Adrenal gland (tissue), 19 donors: ENCODE measurements at places on chromosomes 7 and 10. TPM values are rescaled to one million over a fixed set of nuclear protein-coding genes. Genes with fewer than 3 reads are reported as not detected.
A peak's percentile ranks its signal among the peaks of the same experiment; 100 is the strongest.

GRCh38 chr10:110643653-110644597, at the start of gene RBM20:
RBM20 (plus strand) TSS chr10:110644336; CDS start chr10:110644455, 119 bp downstream.
- peak; percentile 23 for DNase-seq

DNAH11 gene
- total RNA-seq: 5.1 TPM

CLIP2 gene
- total RNA-seq: 46.4 TPM

SPDYE1 gene
- not detected for total RNA-seq

SEMA3A gene
- 0.69 TPM for total RNA-seq

STEAP1B gene
- not detected for total RNA-seq

AKR1C8 gene
- not detected for total RNA-seq

OPN1SW gene
- total RNA-seq: not detected

GRCh38 chr7:72023926-72024325, 388.2 kb downstream of the CALN1 start:
- no peak for DNase-seq

ITGA8 gene
- total RNA-seq: 29.4 TPM

CYP3A5 gene
- total RNA-seq: 22.3 TPM

SPDYE11 gene
- total RNA-seq: not detected

DNA sequence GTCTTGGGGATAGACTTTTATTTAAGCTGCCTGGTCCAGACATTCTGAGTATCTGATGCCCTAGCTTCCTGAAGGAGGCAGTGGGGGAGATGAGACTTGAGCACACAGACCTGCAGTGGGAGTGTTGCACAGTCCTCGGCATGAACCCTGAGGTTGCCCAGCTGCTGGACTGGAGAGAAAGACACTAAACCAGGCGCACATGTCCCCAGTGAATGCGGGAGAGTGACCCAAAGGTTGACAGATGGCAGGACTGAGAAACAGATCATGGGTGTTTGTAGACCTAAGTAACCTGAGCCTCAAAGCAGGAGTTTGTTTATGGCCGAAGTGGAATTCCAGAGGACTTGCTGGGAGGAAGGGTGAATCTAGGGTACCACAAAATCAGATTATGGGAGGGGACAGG, 15.7 kb upstream of the MSRB2 start:
- DNase-seq: no peak

PRKCQ gene
- 0.93 TPM for total RNA-seq

DNA sequence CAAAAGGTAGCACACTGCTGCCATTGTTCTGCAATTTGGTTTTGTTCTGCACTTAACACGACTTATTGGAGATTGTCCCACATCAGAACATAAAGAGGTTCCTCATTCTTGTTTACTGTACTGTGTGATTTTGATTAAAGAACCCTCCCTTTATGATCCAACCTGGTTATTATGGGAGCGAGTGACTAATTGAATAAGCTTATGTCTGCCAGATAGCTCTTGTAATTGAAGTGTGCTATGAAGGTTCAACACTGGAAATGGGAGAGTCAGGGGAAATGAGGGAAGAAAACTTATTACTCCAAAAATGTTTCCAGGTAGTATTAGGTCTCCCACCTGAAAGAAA, 33.9 kb downstream of the CASP7 start:
- DNase-seq: no peak

PTF1A gene
- total RNA-seq: not detected

PILRB gene
- total RNA-seq: 25.8 TPM

DNA sequence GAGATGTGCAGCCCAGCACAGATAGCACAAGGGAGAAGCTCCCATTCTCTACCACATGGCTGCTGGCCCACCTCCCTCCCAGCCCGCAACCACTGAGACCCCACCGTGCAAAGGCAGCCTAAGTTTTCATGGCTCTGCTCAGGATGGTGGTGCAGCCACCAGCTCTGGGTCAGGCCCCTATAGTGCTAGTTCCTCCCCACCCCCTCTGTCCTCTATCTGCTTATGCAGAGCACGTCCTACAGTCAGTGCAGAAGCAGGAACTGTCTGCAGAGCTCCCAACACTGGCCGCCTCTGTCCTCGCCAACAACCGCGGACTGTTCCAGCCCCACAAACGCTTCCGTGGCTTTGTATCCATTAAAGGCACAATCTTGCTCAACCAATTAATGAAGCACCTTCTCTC, 278.9 kb downstream of the GRID1 start:
- DNase-seq: peak; percentile 1

GAD2 gene
- total RNA-seq: not detected

SLC18A2 gene
- 0.53 TPM for total RNA-seq

PON3 gene
- 1.9 TPM for total RNA-seq

HHEX gene
- 12.1 TPM for total RNA-seq

DNA sequence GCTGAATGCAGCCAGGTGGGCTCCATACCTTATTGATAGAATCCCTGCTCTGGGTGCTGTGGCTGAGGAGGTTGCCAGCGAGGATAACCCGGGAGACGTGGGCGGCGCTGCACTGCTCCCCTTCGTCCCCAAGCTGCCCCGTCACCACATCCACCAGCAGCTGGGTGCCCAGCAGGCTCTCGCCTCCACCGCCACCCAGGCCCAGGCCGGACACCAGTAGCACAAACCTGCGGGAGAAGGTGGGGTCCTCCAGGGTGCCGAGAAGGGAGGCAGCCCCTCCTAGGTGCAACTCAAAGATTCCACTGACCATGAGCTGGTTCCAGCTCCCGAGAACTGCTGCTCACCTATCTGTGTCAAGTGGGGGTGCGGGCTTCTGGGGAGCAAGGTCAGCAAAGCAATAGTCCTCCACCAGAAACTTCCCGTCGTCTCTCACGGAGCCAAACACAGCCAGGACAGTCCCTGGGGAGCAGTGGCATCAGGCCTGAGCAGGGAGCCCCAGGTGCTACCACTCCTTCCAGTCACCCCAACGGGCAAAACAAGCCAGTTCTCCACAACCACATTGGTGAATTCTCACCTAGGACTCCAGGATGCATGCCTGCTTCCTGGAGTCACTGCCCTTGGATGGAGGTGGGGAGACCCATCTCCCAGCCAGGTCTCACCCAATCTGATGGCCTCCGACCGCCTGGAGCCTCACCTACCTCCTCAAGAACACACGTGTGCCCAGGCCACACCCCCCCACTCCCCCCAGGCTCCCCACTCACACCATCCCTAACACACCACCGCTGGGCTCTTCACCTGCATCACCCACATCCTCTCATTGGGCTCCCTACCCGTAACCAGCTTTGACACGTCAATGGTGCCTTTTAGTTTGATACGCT, 6.3 kb downstream of the POLD2 start:
- no peak for DNase-seq

- no peak for DNase-seq
Measured at GRCh38 chr7:137816696-137817320, 30.0 kb downstream of the DGKI start.

GRCh38 chr10:51137756-51138529, 63.7 kb downstream of the PRKG1 start:
- no peak for DNase-seq

DNA sequence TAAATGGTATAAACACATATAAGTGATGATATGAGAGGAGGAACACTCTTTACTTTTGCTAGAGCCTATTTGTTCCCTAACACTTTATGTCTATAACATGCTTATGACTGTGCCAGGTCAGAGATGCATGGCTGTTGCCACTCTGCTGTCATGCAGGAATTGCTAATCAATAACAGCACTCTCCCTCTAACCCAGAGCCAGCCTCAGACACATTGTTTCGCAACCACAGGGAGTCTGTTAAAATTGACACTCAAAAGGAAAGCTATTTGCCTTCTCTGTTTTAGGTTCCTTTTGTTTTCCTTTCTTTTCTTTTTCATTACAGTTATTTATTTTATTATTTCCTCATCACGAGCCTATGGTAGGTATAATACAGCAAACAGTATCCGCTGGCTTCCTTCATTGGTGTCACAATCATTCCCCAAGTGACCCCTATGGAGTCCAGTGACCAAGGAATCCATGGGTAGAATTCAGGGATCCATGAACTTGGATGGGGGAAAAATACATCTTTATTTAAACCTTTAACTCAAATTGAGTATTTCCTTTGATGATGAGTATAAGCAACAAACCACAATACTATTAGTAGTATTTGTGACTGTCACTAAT, 6.8 kb downstream of the PON2 start:
- DNase-seq: no peak

GRCh38 chr7:93108003-93108402, 9.8 kb downstream of the SAMD9 start:
- no peak for DNase-seq

DNA sequence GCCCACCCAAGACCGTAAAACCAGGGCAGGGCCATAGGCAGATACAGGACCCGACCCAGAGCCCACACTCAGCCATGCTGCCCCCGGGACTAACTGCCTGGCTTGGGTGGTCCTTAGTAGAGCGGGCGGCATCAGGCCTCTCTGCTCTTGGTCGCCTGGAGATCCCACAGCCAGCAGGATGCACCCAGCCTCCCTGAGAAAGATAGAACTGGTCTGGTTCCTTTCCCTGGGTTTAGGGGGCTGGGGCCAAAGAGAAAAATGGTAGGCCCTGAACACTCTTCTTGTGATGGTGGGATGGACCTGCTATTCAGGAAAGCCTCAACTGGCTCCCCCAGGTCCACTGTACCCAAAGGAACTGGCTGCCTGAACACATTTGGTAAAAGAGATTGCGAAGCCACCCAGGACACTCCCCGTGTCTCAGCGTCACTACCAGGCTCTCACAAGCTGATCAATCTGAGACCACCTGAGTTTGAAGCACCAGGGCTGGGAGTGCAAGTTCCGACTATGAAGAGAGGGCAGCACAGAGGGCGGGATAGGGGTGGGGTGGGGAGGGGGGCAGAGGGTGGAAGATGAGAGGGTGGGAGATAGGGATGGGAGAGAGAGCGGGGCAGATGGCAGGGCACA, 591.5 kb downstream of the DNAJB6 start:
- DNase-seq: no peak

- DNase-seq: peak; percentile 78
Measured at GRCh38 chr10:78211561-78212051, 177.9 kb downstream of the RPS24 start.

- no peak for DNase-seq
Measured at GRCh38 chr10:28410420-28411135, 107.7 kb upstream of the MPP7 start.

DNA sequence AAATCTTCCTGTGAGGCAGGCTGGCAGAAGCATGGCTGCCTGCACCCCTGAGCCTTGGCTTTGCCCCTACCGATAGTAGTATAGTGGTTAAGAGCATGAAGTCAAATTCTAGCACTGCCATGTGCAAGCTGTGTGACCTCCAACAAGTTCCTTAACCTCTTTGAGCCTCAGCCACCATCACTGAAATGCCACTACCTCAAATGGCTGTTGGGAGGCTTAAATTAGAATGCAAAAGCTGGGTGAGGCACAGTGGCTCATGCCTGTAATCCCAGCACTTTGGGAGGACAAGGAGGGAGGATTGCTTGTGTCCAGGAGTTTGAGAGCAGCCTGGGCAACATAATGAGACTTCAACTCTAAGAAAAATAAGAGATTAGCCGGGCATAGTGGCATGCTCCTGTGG, 8.4 kb downstream of the SFRP5 start:
- no peak for DNase-seq

GRCh38 chr7:36526863-36527548, 137.3 kb downstream of the ANLN start:
- no peak for DNase-seq

DNA sequence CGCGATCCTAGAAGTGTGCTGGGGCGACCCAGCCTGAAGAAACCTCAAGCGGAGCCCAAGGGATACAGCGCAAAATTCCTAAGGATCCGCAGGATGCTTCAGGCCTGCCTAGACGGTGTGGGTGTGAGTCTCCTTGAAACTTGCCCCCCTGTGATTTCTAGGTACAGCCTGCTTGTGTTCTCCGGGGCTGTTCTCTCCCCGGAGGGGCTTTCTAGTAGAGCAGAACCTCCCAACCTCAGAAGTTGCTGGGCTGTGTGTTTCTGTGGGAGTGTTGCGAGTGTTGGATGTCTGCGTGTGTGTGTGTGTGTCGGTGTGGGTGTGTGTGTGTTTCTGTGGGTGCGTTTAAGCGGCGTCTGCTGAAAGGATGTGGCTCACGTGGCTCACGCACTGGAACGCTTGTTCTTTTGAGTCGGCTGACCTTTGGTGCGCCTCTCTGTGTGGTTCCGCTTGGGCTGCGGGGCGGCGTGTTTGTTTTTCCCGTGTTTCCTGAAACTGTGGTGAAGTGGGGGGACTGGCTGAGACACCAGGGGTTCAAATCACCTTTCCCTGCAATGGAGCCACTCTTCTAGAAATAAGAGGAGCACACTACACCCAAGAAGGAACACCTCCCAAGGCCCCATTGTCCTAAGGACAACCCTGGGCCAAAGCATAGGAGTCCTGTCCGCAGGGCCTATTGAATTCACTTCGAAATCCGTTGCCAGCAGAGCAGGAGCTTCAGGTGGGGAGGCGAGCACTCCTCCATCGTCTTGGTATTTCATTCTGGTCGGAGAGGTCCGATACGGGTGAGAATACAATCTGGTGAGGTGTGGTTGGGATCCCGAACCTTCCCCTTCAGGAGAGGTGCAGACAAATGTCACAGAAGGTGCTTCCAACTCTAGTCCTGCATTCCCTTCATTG, 25.1 kb upstream of the ZNF273 start:
- no peak for DNase-seq
